ENCODE measurements at places on chromosomes 2 and 18. TPM values are rescaled to one million over a fixed set of nuclear protein-coding genes. Genes with fewer than 3 reads are reported as not detected.
A peak's percentile ranks its signal among the peaks of the same experiment; 100 is the strongest.

SPATS2L gene
- 29.1 TPM for total RNA-seq

IL37 gene
- not detected for total RNA-seq

SLC9A4 gene
- total RNA-seq: not detected

GLI2 gene
- total RNA-seq: 9.4 TPM

MARCHF7 gene
- total RNA-seq: 232 TPM

SERPINB10 gene
- not detected for total RNA-seq

GAREM2 gene
- 15.1 TPM for total RNA-seq

ZNF892 gene
- total RNA-seq: 15.4 TPM

EDAR gene
- total RNA-seq: not detected

MYCN gene
- 26.7 TPM for total RNA-seq

- no peak for DNase-seq
- no peaks in the 10 kb centered on the region for H3K36me3 ChIP-seq
Observed at GRCh38 chr2:150900913-150901312, 360.8 kb downstream of the RBM43 start.

GRCh38 chr2:44615950-44616518, 254.3 kb downstream of the CAMKMT start:
- H3K27ac ChIP-seq: no peak overlapping the region
- H3K36me3 ChIP-seq: no peaks in the 10 kb centered on the region
- no peak overlapping the region for H3K4me3 ChIP-seq
- no peaks in the 10 kb centered on the region for H3K27me3 ChIP-seq

GRCh38 chr2:119405151-119405550, 26.5 kb upstream of the TMEM37 start:
- DNase-seq: no peak
- no peaks in the 10 kb centered on the region for H3K36me3 ChIP-seq
- no peaks in the 10 kb centered on the region for H3K27me3 ChIP-seq
- H3K4me3 ChIP-seq: no peak overlapping the region
- no peak overlapping the region for H3K27ac ChIP-seq

DNA sequence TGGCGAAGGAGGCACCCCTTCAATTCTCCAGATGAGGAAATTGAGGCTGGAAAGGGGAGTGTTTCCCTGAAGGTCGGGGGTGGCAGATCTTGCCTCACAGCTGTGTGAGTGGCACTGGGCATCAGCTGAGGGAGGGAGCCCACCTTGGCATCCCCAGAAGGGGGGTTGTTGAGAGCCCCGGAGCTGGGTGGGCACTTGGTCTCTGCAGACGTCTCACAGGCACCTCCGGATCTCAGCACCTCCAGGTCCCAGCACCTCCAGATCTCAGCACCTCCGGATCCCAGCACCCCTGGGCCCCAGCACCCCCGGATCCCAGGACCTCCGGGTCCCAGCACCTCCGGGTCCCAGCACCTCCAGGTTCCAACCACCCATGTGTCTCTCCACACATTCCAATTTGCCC, 137.9 kb downstream of the NFATC1 start:
- no peaks in the 10 kb centered on the region for H3K36me3 ChIP-seq
- no peak overlapping the region for H3K27ac ChIP-seq

- no peak for DNase-seq
- H3K27ac ChIP-seq: no peak overlapping the region
- H3K27me3 ChIP-seq: no peaks in the 10 kb centered on the region
- peaks cover 31% of the 10 kb centered on the region for H3K4me1 ChIP-seq
Observed at GRCh38 chr2:207260947-207261346, 95.2 kb upstream of the KLF7 start.

- H3K27me3 ChIP-seq: no peaks in the 10 kb centered on the region
- no peak overlapping the region for H3K4me3 ChIP-seq
- H3K4me1 ChIP-seq: no peaks in the 10 kb centered on the region
- no peak overlapping the region for H3K27ac ChIP-seq
- H3K36me3 ChIP-seq: no peaks in the 10 kb centered on the region
- DNase-seq: no peak
Observed at GRCh38 chr2:215401896-215402379, 33.9 kb downstream of the FN1 start.

- H3K4me1 ChIP-seq: no peaks in the 10 kb centered on the region
- DNase-seq: no peak
- H3K36me3 ChIP-seq: no peaks in the 10 kb centered on the region
- no peaks in the 10 kb centered on the region for H3K27me3 ChIP-seq
Observed at GRCh38 chr2:237259201-237259600, 154.8 kb downstream of the COL6A3 start.

GRCh38 chr2:185979546-185980071, 241.0 kb downstream of the FSIP2 start:
- H3K27me3 ChIP-seq: no peaks in the 10 kb centered on the region
- H3K4me3 ChIP-seq: no peak overlapping the region
- DNase-seq: no peak
- H3K4me1 ChIP-seq: no peaks in the 10 kb centered on the region

DNA sequence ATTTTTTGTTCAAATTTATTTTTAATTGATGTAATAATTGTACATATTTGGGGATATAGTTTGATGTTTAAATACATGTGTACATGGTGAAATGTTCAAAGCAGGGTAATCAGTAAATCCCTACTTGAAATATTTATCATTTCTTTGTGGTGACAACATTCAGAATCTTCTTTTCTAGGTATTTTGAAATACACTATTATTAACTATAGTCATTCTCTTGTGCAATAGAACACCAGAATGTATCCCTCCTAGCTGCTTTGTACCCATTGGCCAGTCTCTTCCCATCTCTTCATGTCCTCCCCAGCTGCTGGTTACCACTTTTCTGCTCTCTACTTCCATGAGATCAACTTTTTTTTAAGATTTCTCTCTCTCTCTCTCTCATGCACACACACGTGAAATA, 126.5 kb downstream of the ZNF407 start:
- H3K36me3 ChIP-seq: no peaks in the 10 kb centered on the region
- H3K27ac ChIP-seq: no peak overlapping the region
- no peak for DNase-seq
- H3K4me3 ChIP-seq: no peak overlapping the region
- H3K4me1 ChIP-seq: no peaks in the 10 kb centered on the region

DNA sequence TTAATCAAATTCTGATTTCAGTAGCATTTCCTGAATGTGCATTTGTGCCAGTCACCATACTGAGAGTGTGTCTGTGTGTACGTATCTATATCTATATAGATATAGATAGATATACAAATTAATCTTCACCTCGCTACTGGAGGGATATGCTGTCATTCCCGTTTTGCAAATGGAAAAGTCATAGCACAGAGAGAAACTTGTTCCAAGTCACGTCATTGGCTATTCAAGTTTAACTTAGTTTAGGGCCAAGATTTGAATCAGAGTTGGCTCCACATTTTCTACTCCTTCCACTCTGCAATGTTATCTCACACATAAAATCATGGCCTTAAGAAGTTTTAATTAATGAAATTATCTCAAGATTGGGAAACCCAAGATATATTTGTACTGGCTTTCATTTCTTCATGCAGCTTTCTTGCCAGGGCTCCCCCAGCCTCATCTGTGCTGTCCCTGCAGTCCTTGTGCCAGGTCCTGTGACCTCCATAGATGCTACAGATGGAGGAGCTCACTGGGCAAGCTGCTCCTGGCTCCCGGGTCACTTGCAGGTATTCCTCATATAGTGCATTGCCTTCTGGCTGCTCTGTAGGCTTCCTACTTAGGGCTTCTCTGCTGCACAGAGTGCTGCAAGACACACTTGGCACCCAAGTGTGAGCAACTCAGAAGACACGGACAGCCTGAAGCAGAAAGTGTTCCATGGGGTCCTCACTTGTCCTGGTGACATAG, 245.8 kb downstream of the KCNS3 start:
- no peak overlapping the region for H3K27ac ChIP-seq
- no peaks in the 10 kb centered on the region for H3K36me3 ChIP-seq
- no peaks in the 10 kb centered on the region for H3K4me1 ChIP-seq
- no peak overlapping the region for H3K4me3 ChIP-seq
- no peaks in the 10 kb centered on the region for H3K27me3 ChIP-seq
- no peak for DNase-seq

GRCh38 chr2:227079726-227080125, 84.3 kb downstream of the COL4A4 start:
- DNase-seq: no peak
- no peak overlapping the region for H3K4me3 ChIP-seq
- H3K27me3 ChIP-seq: no peaks in the 10 kb centered on the region
- no peaks in the 10 kb centered on the region for H3K4me1 ChIP-seq
- H3K36me3 ChIP-seq: no peaks in the 10 kb centered on the region

DNA sequence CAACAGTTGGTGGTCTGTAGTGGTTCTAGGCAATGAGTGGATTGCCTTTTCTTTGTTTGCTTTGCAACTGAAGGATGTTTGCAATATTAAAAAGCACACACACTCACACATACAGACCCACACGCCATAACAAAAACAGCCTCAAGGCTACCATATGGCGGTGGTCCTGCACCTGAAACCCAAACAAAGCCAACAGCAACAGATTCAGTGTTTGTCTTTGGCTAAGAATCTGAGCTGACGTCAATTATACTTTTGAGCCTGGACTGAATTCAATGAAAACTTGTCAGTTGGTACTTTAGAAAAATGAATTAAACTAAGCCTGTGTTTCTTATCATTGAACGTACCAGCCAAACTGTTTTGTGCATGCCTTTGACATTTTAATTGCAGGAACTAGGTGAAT, 65.0 kb upstream of the NYAP2 start:
- peaks cover 16% of the 10 kb centered on the region for H3K4me1 ChIP-seq
- H3K27me3 ChIP-seq: no peaks in the 10 kb centered on the region
- H3K36me3 ChIP-seq: no peaks in the 10 kb centered on the region

GRCh38 chr18:76057386-76057785, 437.7 kb downstream of the ZNF516 start:
- H3K27ac ChIP-seq: no peak overlapping the region
- no peak for DNase-seq
- H3K4me1 ChIP-seq: no peaks in the 10 kb centered on the region
- no peak overlapping the region for H3K4me3 ChIP-seq

- no peak overlapping the region for H3K4me3 ChIP-seq
- H3K36me3 ChIP-seq: no peaks in the 10 kb centered on the region
- DNase-seq: no peak
Observed at GRCh38 chr2:132564065-132564464, 105.9 kb downstream of the LYPD1 start.

- no peaks in the 10 kb centered on the region for H3K4me1 ChIP-seq
- H3K36me3 ChIP-seq: no peaks in the 10 kb centered on the region
- no peaks in the 10 kb centered on the region for H3K27me3 ChIP-seq
- peak; percentile 7 for DNase-seq
Observed at GRCh38 chr2:188734691-188735090, 239.5 kb upstream of the COL3A1 start.

DNA sequence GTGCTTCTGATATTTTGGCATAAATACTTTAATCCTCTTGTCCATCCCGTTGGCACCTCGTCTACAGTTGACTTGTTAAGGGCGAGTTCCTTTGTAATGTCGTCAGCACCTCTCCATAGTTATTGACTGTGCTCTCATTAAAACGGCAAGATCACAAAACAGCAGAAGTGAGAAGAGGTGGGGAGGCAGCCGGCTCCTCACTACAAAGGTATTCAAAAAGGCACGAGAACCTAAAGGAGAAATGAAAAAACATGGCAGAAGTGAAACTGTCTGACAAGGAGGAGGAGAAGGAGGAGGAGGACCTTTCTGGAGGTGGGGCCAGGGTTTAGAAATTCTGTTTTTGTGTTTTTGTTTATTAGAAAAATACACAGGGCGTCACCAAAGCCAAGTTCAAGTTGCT, 235.6 kb downstream of the BCL11A start:
- DNase-seq: no peak
- H3K27ac ChIP-seq: no peak overlapping the region
- H3K4me3 ChIP-seq: no peak overlapping the region
- H3K36me3 ChIP-seq: no peaks in the 10 kb centered on the region
- no peaks in the 10 kb centered on the region for H3K27me3 ChIP-seq

GRCh38 chr2:26561918-26562810, 79.0 kb downstream of the CIB4 start:
- peaks cover 23% of the 10 kb centered on the region for H3K4me1 ChIP-seq
- no peaks in the 10 kb centered on the region for H3K27me3 ChIP-seq
- no peak overlapping the region for H3K4me3 ChIP-seq

- H3K4me1 ChIP-seq: peaks cover 7% of the 10 kb centered on the region
- H3K36me3 ChIP-seq: no peaks in the 10 kb centered on the region
- H3K4me3 ChIP-seq: no peak overlapping the region
- no peak for DNase-seq
- H3K27ac ChIP-seq: no peak overlapping the region
Observed at GRCh38 chr2:234313558-234313957, 183.3 kb downstream of the ARL4C start.

GRCh38 chr2:160306985-160307384, 106.9 kb upstream of the ITGB6 start:
- no peak for DNase-seq
- peaks cover 8% of the 10 kb centered on the region for H3K4me1 ChIP-seq
- H3K27ac ChIP-seq: no peak overlapping the region
- no peaks in the 10 kb centered on the region for H3K36me3 ChIP-seq
- no peaks in the 10 kb centered on the region for H3K27me3 ChIP-seq

- H3K27me3 ChIP-seq: no peaks in the 10 kb centered on the region
- peak; percentile 43 for DNase-seq
- no peaks in the 10 kb centered on the region for H3K36me3 ChIP-seq
Observed at GRCh38 chr2:173462892-173463840, 108.5 kb downstream of the CDCA7 start.

DNA sequence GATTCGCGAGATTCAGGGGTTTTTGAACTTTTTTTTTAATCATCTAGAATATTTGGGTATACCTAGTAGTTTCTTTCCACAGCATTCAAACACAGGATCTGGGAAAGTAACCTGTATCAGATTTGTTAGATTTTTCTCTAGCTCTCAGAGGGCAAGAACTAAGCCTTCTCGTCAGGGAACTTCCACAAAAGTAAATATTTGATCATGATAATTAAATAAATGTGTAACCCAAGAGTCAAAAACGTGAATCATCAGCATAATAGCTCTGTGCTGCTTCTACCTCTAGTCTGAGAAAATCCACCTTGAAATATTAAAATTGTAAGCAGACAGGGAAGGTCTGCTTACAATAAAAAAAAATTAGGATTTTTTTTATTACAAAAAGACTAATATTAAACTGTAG, 225.7 kb upstream of the SPOPL start:
- peaks cover 41% of the 10 kb centered on the region for H3K4me1 ChIP-seq
- H3K27me3 ChIP-seq: no peaks in the 10 kb centered on the region
- no peak overlapping the region for H3K4me3 ChIP-seq

GRCh38 chr2:125224830-125225229, 1199.7 kb downstream of the CNTNAP5 start:
- H3K27ac ChIP-seq: no peak overlapping the region
- DNase-seq: peak; percentile 50
- H3K4me3 ChIP-seq: no peak overlapping the region

DNA sequence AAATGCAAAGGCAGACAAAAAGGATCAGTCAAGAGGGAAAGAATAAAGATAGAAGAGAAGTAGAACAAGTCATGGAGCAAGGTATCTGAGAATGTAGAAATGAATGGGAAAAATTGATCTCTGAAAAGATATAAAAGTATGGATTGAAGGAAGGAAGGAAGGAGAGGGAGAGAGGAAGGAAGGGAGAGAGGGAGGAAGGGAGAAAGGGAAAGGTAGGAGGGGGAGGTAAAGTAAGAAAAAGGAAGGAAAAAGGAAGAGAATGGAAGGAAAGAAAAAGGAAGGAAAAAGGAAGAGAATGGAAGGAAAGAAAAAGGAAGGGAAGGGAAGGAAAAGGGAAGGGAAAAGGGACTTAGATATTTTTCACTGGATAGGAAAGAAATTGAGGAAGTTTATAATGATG, 31.5 kb upstream of the TTC21B start:
- H3K27me3 ChIP-seq: no peaks in the 10 kb centered on the region
- no peak overlapping the region for H3K4me3 ChIP-seq
- no peaks in the 10 kb centered on the region for H3K36me3 ChIP-seq
- no peaks in the 10 kb centered on the region for H3K4me1 ChIP-seq
- DNase-seq: no peak

GRCh38 chr2:107001964-107002696, 116.2 kb upstream of the ST6GAL2 start:
- no peak overlapping the region for H3K4me3 ChIP-seq
- peaks cover 12% of the 10 kb centered on the region for H3K4me1 ChIP-seq

All from neural progenitor cell (in vitro differentiated cells).